NCI-H2081 (cell line): ENCODE measurements at places on chromosomes 1 and 21.
A peak's percentile ranks its signal among the peaks of the same experiment; 100 is the strongest.

GRCh38 chr1:22527122-22527521 is 36.2 kb upstream of the EPHA8 start:
- no peak for DNase-seq

DNA sequence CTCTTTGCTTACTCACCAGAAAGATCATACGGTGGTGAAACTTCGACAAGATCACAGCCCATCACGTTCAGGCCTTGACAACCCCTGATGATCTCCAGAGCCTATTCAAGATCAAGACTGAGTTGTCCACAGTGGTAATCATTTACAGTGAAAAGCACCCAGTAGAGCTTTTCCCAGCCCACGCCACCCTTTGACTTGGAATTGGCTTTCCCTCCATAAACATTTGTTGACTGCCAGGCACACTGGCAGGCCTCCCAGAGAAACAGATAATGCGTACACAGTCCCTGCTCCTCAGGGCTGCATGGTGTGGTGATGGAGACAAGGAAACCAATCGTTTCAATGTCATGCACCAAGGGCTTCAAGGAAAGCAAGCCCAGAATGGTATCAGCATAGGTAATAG is 10.1 kb downstream of the AGMAT start:
- no peak for DNase-seq

- no peak for DNase-seq
Measured at GRCh38 chr1:54904476-54905048, 17.6 kb upstream of the DHCR24 start.

DNA sequence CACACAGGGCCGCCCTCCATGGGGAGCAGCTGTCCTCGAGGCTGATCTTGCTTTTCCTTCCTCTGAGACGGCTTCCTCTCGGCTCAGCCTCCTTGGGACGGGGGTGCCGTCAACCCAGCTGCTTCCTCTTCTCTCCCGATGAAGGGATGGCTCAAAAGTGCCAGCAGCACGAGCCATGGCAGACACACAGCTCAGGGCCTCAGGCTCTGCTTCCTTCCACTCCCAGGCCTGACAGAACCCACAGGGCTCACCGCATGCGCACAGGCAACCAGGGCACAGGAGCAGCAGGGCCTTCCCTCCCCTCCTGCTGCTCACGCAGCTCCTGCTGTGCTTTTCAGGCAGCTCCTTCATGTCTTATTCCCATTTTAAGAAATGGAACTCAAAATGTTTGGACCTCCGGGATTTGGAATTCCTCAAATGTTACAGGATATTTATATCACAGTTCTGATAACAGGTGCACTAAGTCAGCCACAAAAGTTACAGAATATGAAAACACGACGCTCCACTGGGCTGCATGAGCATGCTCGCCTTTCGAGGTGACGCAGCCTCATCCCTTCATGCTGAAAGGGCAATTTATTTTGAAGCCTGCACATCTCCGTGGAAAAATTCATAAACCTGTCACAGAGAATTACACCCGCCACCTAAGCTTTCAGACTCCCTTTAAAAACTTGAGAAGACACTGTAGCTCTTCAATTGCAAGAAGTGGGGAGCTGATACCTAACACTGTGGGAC is 84.4 kb downstream of the HSF2BP start:
- no peak for DNase-seq

- no peak for DNase-seq
Measured at GRCh38 chr1:232940262-232940661, 10.1 kb upstream of the NTPCR start.

- no peak for DNase-seq
Measured at GRCh38 chr1:3390291-3390690, 64.2 kb upstream of the ARHGEF16 start.

DNA sequence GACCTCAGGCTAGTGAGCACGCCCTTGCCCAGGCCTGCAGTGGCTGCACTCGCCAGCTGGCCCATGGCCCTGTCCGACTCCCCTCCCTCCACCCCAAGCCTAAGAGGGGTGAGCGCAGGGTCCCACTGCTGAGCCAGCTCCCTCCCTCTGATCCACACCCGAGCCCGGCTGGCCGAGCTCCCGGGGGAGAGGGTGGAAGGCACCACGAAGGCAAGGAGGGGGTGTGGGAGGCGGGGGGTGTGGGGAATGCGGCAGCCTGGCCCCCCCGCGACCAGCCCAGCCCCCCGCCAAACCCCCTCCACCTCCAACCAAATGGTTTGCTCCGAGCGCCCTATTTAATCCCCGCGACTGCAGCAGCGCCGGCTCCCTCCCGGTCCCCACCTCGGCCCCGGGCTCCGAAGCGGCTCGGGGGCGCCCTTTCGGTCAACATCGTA is at the start of gene CADM3:
CADM3 (plus strand) TSS at position 362 of the 434 bp plus-strand sequence. CDS start 151 bp downstream, outside the sequence.
- no peak for DNase-seq

GRCh38 chr21:44885615-44886014 is 12.1 kb upstream of the PTTG1IP start:
- no peak for DNase-seq

DNA sequence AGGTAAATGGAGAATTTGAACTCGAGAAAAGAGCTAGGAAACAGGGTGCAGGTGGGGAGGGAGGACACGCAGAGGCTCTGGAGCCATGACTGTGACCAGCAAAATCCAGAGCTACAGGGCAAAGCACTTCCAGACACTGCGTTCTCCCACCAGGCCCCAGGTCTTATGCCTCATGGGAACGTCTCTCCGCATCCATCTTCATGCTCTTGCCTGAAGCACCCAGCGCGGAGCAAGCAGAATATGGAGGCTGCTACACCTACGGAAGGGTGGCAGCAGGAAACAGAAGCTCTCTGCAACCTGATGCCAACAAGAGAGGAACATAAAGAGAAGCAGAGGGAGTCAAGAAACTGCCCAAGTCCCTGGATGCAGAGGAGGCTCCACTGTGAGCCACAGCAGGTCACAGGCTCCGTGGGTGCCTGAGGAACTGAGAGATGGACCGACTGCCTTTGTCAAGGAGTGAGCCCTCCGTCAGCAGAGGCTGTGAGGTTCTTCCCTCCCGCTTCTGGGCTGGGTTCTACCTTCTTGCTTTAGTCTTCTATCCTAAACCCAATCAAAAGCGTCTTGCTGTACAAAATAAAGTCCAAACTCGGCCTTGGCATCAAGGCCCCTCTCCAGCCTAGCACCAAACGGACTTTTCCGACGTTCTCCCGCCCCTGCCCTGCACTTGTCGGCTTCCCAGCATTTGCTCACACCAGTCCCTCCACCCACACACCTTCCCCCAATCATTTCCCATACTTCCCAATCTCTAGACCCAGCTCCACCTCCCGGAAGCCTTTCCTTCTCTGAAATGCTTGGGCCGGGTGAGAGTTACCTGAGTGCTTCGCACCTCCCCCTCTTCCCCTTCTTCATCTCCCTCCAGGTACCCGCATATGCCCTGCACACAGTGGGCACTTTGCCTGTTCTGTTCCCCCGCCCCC is 930 bp downstream of the DHCR24 start:
- DNase-seq = peak; percentile 68

DNA sequence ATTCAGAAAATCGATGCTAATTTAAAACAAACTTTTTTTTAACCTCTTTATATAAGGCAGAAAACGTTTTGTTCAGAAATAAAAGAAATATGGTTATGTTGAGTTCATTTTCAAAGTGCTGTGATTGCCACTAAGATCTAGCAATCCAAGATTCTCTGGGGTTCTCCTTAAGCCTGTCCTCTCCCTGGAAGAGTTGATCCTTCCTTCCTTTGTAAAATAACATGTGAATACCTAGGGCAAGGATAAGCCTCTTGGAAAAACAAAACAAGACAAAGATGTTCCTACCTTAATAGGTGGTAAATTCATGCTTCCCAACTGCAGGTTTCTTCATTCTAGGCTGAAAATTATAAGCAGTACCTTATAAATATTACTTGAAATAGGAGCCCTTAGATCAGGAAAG is 18.0 kb upstream of the FOXD3 start:
- DNase-seq = no peak

GRCh38 chr1:178411756-178412399 is 84.9 kb downstream of the CLEC20A start:
- DNase-seq = no peak

DNA sequence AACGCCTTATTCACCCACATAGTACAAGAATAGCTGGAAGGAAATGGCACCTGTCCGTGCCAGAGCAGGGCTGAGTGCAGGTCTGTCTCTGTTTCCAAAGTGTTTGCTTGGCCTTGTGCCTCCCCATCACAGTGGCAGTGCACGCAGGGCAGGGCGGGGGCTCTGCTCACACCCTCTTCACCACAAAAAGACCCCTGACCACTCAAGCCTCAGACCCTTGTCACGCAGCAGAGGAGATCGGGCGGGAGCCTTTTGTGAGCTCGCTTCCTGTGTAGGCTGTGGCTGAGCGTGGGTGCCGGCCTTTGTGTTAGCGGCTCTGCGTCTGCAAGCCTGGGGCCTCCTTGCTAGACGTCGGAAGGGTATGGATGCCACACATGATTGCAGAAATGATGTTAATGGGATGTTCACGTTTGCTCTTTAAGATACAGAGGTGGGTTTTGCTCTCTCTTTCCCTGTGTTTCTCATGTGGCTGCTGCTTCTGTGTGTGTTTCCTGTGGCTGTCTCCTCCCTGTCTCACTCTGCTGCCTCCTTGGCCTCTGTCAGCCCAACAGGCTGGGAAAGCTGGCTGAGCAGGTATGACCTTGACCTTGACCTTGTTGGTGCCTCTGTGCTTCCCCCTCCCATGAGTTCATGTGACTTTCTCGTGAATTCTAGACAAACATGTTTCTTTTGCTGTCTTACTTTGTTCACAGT is 45.4 kb downstream of the S100B start:
- DNase-seq = no peak

GRCh38 chr21:43869486-43870325 is 4.7 kb downstream of the AGPAT3 start:
- no peak for DNase-seq

DNA sequence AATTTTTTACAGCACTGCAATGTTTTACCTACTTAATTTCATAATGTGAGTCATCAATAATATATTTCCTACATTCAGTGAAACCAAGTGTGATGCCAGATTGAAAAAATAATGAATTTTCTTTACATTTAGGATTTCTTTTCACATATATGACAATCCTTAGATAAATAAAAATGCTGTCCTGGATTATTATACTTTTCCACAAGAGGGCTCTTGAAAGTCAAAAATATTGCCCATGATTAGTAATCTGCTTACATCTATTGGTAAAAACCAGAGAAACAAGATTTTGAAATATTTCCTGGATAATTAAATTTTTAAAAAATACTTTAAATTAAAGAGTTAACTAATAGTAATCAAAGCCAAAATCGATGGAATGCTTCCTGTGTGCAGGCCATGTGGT is 86.8 kb upstream of the PLPPR4 start:
- DNase-seq = no peak

DNA sequence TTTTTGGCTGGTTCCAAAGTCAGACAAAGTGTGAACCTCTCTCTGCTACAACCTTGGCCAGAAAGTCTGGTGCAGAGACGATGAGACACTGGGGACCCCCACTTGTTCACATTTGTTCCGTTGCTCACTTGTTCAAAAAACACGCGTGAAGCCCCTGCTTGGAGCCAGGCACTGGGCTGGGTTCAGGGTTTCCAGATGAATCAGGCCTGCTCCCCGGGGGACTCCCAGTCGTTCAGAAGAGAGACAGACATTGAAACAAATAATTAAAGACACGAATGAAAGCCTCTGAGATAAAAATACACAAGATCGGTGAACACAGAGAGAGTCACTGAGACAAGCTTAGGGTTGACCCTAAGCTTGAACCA is 101.5 kb upstream of the RUNX3 start:
- DNase-seq = no peak

DNA sequence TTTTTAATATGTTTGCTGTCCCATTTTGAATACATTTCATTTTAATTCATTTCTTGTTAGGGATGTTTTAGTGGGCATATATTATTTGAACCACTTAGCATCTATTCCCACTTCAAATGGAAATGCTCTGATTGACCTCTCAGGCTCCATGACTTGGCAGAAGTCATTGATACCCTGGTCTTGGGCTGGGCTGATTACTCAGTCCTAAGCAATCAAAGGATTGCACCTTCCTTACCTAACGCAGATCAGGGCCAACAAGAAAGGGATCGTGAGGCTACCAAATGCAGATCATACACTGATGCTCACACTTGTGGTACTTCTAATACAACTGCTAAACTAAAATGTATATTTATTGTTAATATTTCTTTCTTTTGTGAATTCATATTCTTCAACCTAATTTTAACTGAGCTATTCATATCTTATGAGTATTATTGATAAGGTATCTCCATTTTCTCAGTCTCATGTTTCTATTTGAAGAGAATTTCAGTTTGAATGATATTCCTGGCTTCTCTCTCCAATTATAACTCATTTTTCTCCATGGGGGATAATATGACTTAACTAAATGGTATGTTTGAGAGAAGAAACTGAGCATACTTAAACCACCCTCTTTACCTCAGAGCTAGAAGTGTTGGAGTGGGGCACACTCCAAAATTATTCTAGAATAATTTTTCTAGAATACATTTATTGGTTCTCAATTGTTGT is 615.5 kb upstream of the ADAMTS5 start:
- DNase-seq = no peak

DNA sequence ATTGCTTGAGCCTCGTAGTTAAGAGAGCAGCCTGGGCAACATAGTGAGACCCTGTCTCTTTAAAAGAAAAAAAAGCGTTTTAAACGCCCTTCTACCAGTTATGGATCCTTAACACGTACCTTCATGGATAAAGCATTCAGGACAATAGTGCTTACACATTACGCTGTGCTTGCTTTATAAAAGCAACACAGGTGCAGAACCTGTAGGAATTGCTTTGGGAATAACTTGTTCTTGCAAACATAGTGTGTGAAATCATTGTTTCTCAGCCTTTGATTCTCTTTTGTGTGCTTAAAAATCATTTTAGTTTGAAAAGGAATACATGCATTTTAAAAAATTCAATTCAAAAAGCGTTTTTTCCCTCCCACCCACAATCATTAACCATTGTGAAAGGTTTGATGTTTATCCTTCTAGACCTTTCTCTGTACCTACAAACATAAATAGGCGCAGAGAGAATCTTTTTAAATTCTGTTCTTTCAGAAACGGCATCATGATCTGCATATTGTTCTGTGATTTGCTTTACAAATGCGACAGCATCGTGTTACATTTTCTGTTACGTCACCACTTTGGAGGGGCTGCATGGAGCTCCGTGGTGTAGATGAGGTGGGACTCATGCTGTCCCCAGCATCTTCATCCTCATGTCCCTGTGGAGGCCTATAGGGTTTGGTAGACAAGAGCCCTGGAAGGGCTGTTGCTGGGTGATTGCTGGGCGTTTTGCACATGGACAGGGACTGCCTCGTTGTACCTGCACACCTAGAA is 54.6 kb downstream of the SPSB1 start:
- no peak for DNase-seq

DNA sequence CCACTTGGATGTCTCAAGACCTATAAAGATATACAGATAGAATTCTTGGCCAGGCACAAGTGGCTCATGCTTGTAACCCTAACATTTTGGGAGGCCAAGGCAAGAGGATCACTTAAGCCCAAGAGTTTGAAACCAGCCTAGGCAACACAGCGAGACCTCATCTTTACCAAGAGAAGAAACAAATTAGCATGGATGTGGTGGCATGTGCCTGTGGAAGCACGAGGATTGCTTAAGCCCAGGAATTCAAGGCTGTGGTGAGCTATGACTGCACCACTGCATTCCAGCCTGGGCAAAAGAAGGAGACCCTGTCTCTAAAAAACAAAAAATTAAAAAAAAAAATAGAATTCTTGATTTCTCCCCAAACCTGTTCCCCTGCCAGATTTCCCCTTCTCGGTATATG is 8.3 kb downstream of the ASAP3 start:
- DNase-seq = no peak

- no peak for DNase-seq
Measured at GRCh38 chr1:91818713-91818975, 67.3 kb downstream of the TGFBR3 start.
